ENCODE measurements at places on chromosomes 11 and 22. TPM values are rescaled to one million over a fixed set of nuclear protein-coding genes. Genes with fewer than 3 reads are reported as not detected.

The RIMBP3B gene
- total RNA-seq = 0.11 TPM

The RFPL1 gene
- total RNA-seq = not detected

The CLDN5 gene
- total RNA-seq = 49.3 TPM

The GGTLC3 gene
- total RNA-seq = not detected

The HTR3A gene
- 0.58 TPM for total RNA-seq

The CNTF gene
- total RNA-seq = 1.3 TPM

The SCUBE1 gene
- total RNA-seq = 1.2 TPM

The GDPD4 gene
- not detected for total RNA-seq

The SPDYC gene
- not detected for total RNA-seq

The UBE4A gene
- total RNA-seq = 54.2 TPM

The C11orf16 gene
- not detected for total RNA-seq

The BTBD18 gene
- total RNA-seq = not detected

- DNase-seq = no peak
Measured at GRCh38 chr11:34308049-34308912, 49.5 kb downstream of the ABTB2 start.

DNA sequence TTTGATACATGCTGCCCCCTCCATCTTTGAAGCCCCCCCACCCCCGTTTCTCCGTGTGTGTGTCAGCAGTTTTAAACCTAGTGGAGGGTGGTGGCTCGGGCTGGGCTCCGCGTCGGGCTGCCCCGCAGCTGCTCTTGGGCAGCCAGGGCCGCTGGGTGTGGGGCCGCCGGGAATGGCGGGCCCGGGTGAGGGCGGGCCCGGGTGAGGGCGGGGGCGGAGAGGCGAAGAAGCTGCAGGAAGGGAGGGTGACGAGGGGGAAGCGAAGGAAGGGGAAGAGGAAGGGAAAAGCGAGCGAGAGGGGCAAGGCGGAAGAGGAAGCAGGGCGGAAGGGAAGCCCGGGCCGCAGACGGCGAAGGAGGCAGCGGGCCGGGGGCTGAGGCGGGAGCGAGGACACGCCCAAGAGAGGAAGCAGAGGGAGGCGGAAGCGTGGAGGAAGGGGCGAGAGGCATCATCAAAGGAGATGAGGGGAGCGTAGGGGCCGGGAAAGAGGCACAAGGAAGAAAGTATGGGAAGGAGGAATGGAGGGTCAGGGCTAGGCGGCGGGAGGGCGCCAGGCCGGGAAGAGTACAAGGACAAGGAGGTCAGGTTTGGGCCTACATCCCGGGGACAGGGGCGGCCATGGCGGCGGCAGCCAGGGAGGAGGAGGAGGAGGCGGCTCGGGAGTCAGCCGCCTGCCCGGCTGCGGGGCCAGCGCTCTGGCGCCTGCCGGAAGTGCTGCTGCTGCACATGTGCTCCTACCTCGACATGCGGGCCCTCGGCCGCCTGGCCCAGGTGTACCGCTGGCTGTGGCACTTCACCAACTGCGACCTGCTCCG, 82.4 kb downstream of the BCR start:
- DNase-seq = no peak

DNA sequence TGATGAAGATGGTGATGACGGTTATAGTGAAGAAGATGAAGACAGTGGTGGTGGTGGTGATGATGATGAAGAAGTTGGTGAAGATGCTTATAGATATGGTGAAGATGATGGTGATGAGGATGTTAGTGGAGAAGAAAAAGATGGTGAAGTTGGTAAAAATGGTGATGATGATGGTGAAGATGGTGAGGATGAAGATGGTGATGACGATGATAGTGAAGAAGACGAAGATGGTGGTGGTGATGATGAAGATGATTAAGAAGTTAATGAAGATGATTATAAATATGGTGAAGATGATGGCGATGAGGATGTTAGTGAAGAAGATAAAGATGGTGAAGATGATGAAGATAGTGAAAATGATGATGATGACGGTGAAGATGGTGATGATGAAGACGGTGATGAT, 25.2 kb upstream of the FGF3 start:
- no peak for DNase-seq

- no peak for DNase-seq
Measured at GRCh38 chr11:126189109-126189929, 22.1 kb downstream of the RPUSD4 start.

GRCh38 chr11:17161515-17161914, 46.3 kb downstream of the PIK3C2A start:
- DNase-seq = no peak

GRCh38 chr11:44377914-44378321, 68.0 kb upstream of the ALX4 start:
- DNase-seq = no peak

- peak; percentile 7 for DNase-seq
Measured at GRCh38 chr11:129894278-129895125, 876 bp downstream of the NFRKB start.

GRCh38 chr11:66080055-66080817, 10.2 kb downstream of the PACS1 start:
- DNase-seq = no peak

GRCh38 chr11:46978005-46978491, 41.5 kb downstream of the CSTPP1 start:
- DNase-seq = no peak

GRCh38 chr22:46078241-46079092, 71.9 kb upstream of the PPARA start:
- DNase-seq = no peak

DNA sequence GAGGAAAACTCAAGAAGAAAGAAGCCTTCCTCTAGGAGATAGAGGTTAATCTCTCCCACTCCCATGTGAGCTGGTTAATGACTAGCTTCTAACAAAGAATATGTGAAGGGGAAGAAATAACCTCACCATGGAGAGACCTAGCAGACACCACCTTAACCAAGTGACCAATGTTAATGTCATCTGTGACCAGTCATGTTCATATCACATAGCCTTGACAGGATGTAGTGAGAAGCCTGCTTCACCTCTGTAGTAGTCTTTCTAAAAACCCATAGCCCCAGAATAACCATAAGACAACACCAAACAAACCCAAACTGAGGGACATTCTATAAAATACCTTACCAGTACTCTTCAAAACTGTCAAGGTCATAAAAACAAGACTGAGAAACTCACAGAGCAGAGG, 21.5 kb upstream of the POU2AF1 start:
- DNase-seq = no peak

- no peak for DNase-seq
Measured at GRCh38 chr11:86623041-86623621, 49.3 kb downstream of the ME3 start.

DNA sequence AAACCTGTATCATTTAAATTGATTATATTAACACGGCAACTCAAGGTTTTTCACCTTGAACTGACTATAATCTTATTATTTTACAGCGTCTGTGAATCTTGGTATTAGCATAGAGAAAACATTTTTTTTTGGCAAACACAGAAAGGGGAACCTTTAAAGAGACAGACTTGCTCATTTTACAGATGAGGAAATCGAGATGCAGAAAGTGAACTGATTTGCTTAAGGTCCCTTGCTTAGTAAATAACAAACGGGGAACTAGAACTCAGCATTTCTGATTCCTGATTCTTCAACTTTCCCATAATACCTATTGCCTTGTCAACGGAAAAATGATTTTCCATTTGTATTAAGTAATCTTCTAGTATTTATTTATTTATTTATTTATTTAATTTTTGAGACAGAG, 33.2 kb upstream of the CECR2 start:
- no peak for DNase-seq

- DNase-seq = no peak
Measured at GRCh38 chr11:127037596-127037995, 37.0 kb upstream of the KIRREL3 start.

GRCh38 chr22:20138417-20138738, 6.8 kb downstream of the ZDHHC8 start:
- DNase-seq = no peak

GRCh38 chr22:48577014-48577690, 1250.5 kb downstream of the BRD1 start:
- DNase-seq = no peak

- no peak for DNase-seq
Measured at GRCh38 chr11:12499071-12499470, 121.7 kb downstream of the PARVA start.

GRCh38 chr22:20243537-20244249, 24.4 kb downstream of the RTN4R start:
- peak; percentile 68 for DNase-seq

GRCh38 chr22:24553597-24554312, 1.2 kb downstream of the GUCD1 start:
- DNase-seq = no peak

GRCh38 chr22:38843657-38844314, at the start of gene NPTXR:
TSS of gene NPTXR (minus strand) at chr22:38844028.
- DNase-seq = no peak

DNA sequence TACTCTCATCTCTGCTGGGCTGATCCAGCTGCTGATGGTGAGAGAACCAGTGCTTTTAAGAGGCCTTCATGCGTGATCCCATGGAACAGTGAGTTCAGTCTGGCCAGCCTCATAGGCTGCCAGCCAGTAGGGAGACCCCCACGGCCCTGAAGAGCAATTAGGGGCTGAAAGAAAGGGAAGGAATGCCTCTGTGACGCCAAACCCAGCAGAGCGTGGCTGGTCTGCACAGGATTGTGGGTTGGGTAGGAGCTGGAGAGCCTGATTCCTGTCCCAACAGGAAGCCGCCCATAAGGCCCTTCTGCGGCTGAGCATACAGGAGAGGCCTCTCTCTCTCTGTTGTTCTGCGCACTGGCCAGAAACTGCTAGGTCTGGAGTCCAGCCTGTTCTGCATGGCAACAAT, 181.5 kb upstream of the E2F8 start:
- no peak for DNase-seq

DNA sequence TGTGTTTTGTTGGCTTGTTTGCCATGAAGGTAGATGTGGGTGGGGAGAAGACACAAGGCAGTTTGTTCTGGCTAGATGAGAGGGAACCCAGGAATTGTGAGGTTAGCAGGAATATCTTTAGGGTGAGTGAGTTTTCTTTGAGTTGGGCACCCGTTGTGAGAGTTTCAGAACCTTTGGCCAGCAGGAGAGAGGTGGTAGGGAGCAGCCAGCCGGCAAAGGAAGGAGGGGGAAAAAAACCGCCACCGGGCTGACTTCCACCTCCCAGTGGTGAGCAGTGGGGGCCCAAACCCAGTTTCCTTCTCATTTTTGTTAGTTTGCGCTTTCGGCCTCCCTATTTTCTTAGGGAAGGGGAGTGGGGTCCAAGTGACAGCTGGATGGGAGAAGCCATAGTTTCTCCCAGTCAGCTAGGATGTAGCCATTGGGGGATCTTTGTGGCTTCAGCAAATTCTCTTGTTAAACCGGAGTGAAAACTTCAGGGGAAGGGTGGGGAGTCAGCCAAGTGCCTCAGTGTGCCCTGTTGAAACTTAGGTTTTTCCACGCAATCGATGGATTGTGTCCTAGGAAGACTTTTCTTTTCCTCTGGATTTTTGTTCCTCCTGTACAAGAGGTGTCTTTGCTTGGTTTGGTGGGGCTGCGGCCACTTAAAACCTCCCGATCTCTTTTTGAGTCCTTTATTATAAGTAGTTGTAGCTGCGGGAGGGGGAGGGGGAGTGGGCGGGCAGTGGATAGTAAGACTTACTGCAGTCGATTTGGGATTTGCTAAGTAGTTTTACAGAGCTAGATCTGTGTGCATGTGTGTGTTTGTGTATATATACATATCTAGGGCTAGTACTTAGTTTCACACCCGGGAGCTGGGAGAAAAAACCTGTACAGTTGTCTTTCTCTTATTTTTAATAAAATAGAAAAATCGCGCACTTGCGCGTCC, 1.1 kb upstream of the GCAT start:
- DNase-seq = no peak

DNA sequence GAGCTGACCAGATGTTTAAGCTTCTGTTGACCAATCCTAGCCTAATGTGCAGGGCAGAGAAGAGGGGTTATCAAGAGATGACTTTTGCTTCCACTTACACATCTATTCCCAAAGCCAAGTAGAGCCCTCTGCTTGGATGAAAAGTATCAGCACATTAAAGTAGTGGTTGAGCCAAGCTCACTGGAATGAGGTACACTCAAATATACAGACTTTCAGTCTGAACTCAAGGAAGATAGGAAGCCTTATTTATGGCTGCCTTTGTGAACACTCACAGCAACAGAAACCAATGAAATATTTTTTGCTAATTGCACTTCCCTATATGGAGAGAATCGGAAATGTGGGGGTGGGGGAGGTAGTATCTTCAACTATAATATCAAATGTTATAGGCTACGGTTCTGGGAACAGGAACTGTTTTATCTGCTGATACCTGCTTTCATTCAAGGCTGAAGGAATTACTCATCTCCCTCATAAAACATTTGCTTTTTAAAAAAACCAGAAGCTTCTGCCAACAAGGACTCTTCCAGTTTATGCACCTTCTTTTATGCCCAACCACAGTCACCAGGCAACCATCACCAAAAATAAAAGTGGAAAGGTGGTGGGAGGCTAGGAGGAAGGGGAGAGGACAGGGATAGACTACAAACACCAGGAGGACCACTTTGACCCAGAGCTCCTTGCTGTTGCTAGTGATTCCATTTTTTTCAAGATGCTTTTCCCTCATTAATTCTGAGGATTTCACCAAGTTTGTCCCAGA, 91.2 kb downstream of the CLPB start:
- DNase-seq = no peak

- no peak for DNase-seq
Measured at GRCh38 chr11:116352881-116353280, 419.9 kb downstream of the BUD13 start.

- no peak for DNase-seq
Measured at GRCh38 chr11:67253872-67254624, 12.2 kb upstream of the GRK2 start.

DNA sequence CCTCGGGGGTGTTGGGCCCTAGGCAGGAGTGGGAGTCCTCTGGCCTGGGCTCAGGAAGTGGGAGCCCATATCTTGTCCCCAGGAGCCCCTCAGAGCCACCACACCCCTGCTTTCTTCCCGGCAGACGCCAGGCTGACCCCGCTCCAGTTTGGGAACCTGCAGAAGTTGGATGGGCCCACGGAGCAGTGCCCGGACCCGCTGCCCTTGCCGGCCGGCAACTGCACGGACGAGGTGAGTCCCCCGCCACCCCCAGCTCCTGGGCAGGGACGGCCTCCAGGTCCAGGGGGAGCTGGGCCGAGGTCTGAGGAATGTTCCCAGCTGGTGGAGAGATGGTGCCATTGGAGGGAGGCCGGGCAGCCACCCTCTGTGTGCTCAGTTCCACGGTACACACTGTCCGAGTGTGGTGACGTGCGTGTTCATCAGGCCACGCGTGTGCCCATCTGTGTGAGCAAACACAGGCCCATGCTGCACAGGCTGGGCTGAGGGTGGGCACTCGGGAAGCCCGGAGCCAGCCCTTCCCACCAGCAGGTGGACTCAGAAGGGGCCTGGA, 4.8 kb downstream of the MUC5B start:
- DNase-seq = no peak
